Heart right ventricle (tissue), 16 donors: ENCODE measurements at places on chromosomes 12 and 14. TPM values are rescaled to one million over a fixed set of nuclear protein-coding genes. Genes with fewer than 3 reads are reported as not detected.

Gene CCDC184
- 0.30 TPM for total RNA-seq

Gene LMNTD1
- not detected for total RNA-seq

Gene INHBE
- 1.0 TPM for total RNA-seq

- peaks cover 34% of the 10 kb centered on the region for H3K4me1 ChIP-seq
- no peak for DNase-seq
- H3K4me3 ChIP-seq: no peak overlapping the region
Observed at GRCh38 chr14:63453443-63453936, 89.7 kb downstream of the PPP2R5E start.

DNA sequence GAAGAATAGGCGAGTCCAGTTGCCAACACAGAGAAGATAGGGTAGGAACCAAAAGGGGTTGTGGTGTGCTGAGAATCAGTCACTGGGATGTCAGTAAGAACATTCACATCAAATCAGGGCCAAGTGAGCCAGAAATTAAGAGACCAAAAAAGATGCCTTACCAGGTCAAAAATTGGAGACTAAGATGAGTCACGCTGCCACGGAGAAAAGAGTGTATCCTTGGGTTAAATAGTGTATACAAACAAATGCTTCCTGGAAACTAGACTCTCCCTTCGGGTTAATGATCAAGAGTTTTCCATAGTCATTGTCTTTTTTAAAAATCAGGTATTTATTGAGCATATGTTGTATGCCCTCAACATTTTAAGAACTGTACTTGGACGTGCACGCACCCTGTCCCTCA is 45.2 kb upstream of the BAZ1A start:
- no peak overlapping the region for H3K27ac ChIP-seq
- no peaks in the 10 kb centered on the region for H3K36me3 ChIP-seq

DNA sequence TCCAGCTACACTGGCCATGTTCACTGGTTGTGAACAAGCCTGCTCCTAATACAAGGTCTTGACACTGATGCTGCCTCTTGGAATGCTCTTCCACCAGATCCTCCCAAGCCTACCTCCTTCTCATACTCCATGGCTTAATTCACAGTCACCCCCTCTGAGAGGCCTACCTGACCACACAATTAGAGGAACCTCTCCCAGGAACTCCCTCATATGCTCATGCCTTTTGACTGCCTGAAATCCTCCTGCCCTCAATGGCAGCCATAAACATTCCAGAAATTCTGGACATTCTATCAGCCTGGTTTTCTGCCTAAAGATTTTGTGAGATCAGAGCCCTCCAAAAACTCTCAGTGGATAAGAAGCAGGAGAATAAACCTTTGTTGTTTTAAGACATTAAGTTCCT is 340.2 kb downstream of the C12orf75 start:
- H3K4me3 ChIP-seq: no peak overlapping the region
- H3K27me3 ChIP-seq: no peaks in the 10 kb centered on the region
- H3K27ac ChIP-seq: no peak overlapping the region
- no peaks in the 10 kb centered on the region for H3K36me3 ChIP-seq

DNA sequence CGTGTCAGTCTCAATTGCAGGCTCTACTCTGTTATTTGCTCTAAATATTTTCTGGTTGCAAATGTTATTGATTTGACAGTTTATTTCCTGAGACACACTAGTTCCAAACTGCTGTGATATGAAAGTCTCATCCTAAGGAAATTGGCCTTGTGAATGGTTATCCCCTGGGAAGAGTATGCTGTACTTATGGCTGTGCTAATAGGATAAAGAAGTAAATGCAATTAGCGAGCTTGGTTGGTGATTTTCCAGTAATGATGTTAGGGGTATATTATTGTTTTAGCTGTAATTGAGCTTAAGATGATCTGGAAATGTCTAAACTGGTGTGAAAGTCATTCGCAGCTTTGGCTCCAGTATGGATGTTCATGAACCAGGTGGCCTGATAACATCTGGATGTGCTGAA is 197.9 kb downstream of the SUDS3 start:
- H3K27me3 ChIP-seq: no peaks in the 10 kb centered on the region
- no peaks in the 10 kb centered on the region for H3K36me3 ChIP-seq
- no peak overlapping the region for H3K27ac ChIP-seq
- DNase-seq: no peak
- H3K4me3 ChIP-seq: no peak overlapping the region
- H3K4me1 ChIP-seq: no peaks in the 10 kb centered on the region

GRCh38 chr12:90965204-90965603 is 10.2 kb upstream of the CCER1 start:
- H3K4me3 ChIP-seq: no peak overlapping the region
- no peak overlapping the region for H3K27ac ChIP-seq
- H3K36me3 ChIP-seq: no peaks in the 10 kb centered on the region
- no peaks in the 10 kb centered on the region for H3K27me3 ChIP-seq
- DNase-seq: no peak

DNA sequence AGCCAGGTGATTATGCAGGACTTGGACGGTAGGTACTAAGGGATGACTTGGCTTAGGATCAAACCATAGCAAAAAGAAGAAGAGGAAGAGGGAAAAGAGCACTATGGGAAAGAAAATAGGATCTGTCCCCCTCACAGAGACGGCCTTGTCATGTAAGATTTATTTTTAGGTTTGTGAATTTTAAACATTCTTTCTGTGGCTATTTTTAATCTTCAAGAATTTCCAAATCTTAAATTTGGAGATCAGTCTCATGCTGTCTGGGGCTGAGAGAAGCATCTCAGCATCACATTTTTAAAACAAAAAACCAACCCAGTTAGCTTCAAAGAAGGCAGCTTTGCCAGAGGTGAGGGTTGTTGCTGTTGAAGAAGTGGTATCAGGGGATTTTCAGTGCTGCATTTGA is 52.6 kb upstream of the STRN3 start:
- no peaks in the 10 kb centered on the region for H3K36me3 ChIP-seq
- no peak for DNase-seq
- no peak overlapping the region for H3K4me3 ChIP-seq
- H3K27ac ChIP-seq: no peak overlapping the region
- H3K4me1 ChIP-seq: no peaks in the 10 kb centered on the region

DNA sequence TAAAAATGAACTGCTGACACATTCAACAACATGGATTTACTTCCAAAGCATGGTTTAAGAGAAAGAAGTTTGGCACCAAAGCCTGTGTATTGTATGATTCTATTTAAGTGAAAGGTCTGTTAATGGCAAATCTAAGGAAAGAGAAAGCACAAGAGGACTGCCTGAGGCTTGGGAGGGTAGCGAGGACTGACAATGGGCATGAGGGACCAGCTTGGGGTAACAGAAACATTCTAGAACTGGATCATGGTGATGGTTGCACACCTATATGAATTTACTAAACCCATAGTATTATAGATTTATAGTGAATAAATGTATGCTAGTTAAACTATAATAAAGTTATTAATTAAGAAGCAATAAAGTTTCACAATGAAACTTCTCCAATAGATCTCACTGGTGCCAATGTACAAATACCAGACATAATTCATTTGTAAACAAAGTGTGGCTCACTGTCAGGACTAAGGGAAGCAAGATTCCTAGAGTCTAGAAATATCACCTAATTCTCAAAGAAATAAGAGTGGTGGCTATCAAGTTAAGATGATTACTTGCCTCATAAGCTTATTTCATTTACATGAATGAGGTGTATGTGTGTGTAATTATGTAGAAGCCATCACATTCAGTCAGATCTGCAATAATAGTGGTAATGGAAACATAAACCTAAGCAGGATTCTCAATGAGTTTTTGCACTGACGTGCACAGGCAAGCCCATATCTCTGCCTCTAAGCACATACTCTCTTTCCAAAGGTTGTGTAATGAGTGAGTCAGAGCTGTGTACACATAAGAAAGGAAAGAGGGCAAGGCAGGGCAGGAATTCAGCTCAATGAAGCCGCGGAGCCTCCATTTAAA is 353.4 kb downstream of the KCNH5 start:
- H3K4me3 ChIP-seq: no peak overlapping the region
- no peaks in the 10 kb centered on the region for H3K27me3 ChIP-seq
- H3K27ac ChIP-seq: no peak overlapping the region

- no peak overlapping the region for H3K4me3 ChIP-seq
- H3K36me3 ChIP-seq: no peaks in the 10 kb centered on the region
- H3K4me1 ChIP-seq: no peaks in the 10 kb centered on the region
- no peak for DNase-seq
- H3K27ac ChIP-seq: no peak overlapping the region
- no peaks in the 10 kb centered on the region for H3K27me3 ChIP-seq
Observed at GRCh38 chr14:26323869-26324268, 274.0 kb downstream of the NOVA1 start.
